ENCODE measurements at places on chromosomes 2 and 18.

DNA sequence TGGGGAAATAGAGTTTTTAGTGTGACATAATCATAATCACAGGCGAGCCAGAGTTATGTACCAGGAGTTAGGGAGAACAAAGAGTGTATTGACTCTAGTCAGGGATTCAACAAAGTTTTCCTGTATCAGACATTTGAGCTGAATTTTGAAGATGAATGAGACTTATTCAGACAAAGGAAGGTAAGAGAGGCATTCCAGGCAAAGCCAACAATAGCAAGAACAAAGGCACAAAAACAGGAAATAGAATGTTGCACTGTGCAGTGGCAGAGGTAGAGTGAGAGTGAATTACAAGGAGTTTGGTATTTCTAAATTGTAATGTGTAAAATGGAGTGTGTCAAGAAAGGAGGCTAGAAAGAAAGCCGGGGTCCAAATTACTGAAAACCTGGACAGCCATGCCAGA lies 156.2 kb downstream of the CCDC148 start:
- no peak for DNase-seq

DNA sequence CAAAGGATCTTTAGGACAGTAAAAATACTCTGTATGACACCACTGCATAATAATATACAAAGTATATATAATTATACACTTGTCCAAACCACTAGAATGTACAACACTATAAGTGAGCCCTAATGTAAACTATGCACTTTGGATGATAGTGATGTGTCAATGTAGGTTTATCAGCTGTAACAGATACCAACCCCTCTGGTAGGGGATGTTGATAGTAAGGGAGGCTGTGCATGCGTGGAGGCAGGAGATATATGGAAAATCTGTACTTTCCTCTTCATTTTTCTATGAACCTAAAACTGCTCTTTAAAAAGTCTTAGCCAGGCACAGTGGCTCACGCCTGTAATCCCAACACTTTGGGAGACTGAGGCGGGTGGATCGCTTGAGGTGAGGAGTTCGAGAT lies 37.5 kb upstream of the SP3 start:
- no peak for DNase-seq

DNA sequence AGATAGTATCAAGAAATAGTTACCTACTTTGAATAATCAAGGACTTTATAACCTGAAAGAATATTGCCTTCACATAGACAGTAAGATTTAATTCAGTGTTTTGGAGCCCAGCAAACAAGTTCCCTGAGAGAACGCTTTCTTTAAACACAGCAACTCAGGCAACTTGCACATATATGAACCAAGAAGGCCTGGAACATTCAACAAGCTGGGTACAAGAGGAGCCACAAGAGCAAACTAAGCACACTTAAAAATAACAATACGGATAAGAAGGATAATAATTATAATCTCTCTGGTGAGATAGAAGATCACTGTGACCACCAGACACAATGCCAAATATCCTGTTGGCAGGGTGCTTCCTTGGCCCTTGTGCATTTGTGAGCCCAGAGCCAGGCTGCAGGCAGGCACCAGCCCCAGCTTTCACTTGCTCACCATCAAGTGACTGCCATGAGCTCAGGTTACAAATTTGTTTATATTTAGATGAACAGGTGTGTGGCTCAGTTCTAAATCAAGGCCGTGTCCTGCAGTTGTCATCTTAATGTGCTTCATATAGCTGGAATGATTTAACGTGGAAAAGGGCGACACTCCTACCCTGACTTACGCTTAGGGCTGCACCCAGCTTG lies 446.6 kb downstream of the IRS1 start:
- DNase-seq, result no peak

GRCh38 chr2:169291517-169291916 lies 70.8 kb downstream of the LRP2 start:
- DNase-seq, result no peak

GRCh38 chr2:29219374-29219773 lies 104.2 kb downstream of the CLIP4 start:
- DNase-seq, result no peak

DNA sequence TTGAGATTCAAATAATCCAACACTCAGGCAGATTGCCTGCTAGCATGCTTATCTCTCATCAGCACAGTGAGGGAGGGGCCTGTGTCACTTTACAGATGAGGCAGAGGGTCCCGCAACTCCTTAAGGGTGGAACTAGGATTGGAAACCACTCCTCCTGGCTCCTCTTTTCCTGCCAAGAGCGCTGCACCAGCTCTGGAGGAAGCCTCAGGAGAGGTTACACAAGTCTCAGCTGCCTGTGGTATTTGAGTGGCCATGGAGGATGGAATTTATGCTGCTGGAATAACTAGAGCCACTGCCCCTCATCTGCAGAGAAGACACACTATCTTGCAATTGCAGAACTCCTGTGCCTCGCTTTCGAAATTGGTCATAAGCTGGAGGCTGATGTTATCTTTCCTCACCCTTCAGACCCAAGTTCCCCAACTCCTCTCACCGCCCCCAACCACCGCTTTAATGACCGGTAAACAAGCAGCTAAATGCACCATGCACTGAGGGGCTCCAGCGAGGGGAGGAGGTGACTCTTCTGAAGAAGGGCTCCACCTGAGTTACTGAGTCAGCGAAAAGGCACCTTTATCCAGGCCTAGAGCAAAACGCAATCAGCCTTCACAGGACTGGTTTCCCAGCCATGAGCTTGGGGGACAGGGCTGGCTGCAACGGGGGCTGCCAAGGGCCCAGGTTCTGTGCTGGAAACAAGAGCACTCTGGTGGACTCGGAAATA lies 245.8 kb downstream of the SOX11 start:
- DNase-seq, result no peak

GRCh38 chr2:190313880-190314279 lies 5.7 kb downstream of the HIBCH start:
- no peak for DNase-seq

- DNase-seq, result no peak
These were observed 162.0 kb downstream of the SH3BP4 start for GRCh38 chr2:235113854-235114253.

DNA sequence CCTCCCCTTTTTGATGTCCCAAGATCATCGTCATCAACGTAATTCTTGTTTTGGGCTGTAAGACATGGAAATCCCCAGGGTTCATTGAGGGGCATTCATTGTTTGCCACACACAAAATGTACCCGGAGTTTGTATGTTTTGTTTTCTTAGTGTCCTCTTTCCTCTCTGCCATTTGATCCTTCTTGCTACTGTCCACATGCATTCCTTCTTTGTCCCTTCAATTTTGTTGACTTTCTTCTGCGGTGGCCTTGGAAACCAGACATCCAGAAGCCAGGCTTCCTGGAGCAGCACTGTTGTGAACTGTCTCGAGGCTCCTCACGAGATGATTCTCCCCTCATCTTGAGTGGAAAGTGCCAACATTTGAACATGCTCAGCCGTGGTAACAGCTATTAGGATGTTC lies 24.8 kb downstream of the IGFBP2 start:
- no peak for DNase-seq

GRCh38 chr2:127254386-127254981 lies 34.4 kb upstream of the CYP27C1 start:
- no peak for DNase-seq

- peak; percentile 40 for DNase-seq
These were observed 1.5 kb downstream of the TET3 start for GRCh38 chr2:73986085-73986681.

DNA sequence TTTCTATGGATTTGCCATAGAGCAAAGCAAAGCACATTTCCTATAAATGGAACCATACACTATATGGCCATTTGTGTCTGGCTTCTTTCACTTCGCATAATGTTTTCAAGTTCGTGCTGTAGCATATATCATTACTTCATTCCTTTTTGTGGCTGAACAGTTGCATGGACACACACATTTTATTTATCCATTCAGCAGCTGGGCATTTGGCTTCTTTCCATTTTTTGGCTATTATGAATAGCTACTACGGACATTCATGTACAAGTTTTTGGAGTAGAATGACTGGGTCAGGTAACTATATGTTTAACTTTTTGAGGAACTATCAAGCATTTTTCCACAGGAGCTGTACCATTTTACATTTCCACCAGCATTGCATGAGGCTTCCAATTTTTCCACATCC lies 10.7 kb upstream of the SELENOI start:
- DNase-seq, result no peak

- no peak for DNase-seq
These were observed 69.5 kb downstream of the MYOM1 start for GRCh38 chr18:3150274-3150673.

DNA sequence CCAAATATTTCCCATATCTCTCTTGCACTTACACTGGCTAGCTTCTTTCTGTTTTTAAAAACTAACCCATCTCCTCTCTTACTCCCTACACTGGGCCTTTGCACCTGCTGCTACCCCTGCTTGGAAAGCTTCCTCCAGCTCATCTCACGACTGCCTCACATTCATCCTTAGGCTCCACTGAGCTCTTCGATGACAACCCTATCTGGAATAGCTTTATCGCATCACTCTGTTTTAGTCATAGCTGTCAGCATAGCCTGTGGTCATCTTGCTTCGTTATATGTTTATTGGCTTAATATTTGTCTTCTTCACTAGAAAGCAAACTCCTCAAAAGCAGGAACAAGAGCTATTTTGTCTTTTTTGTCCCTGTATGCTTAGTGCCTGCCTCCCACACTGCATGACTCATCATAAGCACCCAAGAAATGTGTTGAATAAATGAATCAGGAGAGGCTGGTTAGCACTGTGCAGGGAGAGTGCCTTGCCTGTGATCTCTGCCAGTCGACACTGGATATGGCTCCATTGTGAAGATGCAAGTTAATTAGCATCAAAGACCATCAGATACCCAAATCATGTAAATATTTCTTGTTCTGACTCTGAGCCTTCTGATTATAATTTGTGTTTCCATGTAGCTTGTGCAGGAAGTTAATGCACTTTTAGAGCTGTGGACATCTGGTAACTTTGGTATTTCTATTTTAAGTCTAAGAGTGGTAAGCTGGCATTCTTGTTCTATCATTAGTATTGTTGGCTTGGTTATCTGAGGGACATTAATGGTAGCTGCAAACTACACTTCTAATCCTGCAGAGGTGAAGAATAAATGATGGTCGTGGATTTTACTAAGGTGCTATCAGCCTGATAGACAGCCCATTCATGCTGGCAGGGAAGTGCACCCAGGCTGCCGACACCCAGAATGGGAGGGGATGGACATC lies 10.3 kb upstream of the DYTN start:
- no peak for DNase-seq

- DNase-seq, result no peak
These were observed 123.2 kb downstream of the BIRC6 start for GRCh38 chr2:32479993-32480392.

DNA sequence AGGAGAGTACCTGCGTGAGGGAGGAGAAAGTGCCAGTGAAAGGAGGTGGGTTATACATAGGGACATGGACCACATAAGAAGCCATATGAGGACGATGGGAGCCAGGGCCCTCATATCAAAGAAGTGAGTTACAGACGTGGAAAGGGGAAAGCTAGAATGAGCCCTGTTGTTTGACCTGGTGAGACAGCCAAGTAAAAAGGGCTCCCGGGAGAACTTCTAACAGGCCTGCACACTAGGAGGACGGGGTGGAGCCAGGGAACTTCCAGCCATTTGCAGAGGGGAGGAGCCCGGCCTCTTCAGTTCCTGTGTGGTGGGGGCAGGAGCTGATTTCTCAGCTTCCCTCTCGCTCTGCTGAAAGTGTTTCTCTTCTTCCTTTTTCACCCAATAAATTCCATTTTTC lies 84.1 kb upstream of the SLC66A3 start:
- no peak for DNase-seq

- no peak for DNase-seq
These were observed 13.0 kb downstream of the SDC1 start for GRCh38 chr2:20211860-20212458.

DNA sequence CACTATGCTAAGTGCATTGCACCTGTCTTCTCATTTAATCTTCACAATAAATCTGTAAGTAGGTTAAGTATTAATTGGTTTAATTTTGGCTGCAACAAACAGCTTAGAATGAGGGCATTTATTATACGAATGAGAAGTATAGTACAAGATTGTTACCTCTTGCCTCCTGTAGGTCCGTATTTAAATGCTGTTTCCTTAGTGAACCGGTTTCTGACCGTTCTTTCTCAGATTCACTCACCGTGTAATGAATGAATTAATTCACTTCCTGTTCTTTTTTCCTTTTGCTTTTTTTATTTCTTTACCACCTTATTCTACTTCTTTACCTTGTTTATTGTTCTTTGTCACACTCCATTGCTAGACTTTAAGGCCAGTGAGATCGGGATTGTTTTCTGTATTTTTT lies 153.8 kb upstream of the RASGRP3 start:
- DNase-seq, result no peak

GRCh38 chr18:46080156-46080555 lies 8.1 kb upstream of the PSTPIP2 start:
- DNase-seq, result no peak

GRCh38 chr2:64586883-64587481 lies 62.9 kb downstream of the AFTPH start:
- no peak for DNase-seq

DNA sequence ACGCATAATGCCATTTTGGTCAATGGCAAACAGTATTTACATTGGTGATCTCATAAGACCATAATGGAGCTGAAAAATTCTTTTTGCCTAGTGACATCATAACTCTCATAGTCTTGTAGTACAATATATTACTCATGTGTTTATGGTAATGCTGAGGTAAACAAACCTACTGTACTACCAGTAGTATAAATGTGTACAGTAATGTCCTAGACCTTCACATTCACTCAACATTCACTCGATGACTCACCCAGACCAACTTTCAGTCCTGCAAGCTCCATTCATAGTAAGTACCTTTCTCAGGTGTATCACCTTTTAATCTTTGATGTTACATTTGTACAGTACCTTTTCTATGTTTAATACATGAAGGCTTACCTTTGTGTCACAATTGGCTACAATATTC lies 558.2 kb upstream of the PIK3C3 start:
- DNase-seq, result no peak

DNA sequence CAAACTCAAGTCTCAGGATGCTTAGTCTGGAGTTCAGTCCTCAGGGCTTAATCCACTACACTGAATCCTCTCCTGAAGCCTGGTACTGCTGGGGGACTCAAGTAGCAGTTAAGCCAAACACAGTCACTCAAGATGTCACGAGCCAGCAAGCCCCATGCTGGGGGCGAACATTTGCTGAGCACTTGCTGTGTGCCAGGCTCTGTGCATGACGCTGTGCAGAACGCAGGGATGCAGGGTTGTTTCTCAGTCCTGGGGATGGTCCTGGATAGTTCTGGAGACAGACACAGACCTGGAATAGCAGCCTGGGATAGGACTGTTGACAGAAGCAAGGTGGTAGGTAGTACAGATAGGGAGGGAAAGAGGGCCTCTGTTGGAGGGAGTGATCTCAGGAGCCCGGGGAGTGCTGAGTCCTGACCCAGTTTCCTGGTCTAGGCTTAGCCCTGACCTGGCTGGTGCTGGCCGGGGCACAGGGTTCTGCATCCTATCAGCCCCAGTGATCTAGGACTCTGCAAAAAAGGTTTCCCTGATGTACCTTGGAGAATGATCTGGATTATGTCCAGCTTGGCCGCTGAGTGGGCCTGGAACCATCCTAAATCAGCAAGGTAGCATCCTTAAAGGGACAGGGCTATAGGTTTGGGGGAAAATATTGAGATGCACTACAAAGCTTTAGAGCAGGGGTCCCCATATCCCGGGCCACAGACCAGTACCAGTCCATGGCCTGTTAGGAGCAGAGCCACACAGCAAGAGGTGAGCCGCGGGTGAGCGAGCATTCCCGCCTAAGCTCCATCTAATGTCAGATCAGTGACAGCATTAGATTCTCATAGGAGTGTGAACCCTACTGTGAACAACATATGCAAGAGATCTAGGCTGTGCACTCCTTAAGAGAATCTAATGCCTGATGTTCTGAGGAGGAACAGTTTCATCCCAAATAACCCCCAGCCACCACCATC lies 54.7 kb upstream of the OTOF start:
- no peak for DNase-seq

- no peak for DNase-seq
These were observed 678.4 kb upstream of the VRK2 start for GRCh38 chr2:57368190-57368589.

- no peak for DNase-seq
These were observed 164.1 kb downstream of the GREB1L start for GRCh38 chr18:21406116-21406515.

Data from CD4-positive, alpha-beta T cell treated with Interleukin-4 for 1 hour (primary cell).